Posterior cingulate gyrus (tissue), 11 donors: ENCODE measurements at places on chromosomes 1 and 21.
A peak's percentile ranks its signal among the peaks of the same experiment; 100 is the strongest.

GRCh38 chr1:87686136-87686495 is 357.4 kb downstream of the LMO4 start:
- no peak for DNase-seq

DNA sequence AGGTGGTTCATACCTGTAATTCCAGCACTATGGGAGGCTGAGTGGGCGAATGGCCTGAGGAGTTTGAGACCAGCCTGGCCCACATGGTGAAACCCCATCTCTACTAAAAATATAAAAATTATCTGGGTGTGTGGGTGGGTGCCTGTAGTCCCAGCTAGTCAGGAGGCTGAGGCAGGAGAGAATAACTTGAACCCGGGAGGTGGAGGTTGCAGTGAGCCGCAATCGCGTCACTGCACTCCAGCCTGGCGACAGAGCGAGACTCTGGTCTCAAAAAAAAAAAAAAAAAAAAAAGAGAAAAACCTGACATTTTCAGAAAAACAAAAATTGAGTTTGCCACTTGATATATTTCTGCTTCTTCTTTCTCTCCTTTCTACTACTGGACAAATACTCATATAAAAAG is 24.3 kb downstream of the CA6 start:
- DNase-seq = no peak

DNA sequence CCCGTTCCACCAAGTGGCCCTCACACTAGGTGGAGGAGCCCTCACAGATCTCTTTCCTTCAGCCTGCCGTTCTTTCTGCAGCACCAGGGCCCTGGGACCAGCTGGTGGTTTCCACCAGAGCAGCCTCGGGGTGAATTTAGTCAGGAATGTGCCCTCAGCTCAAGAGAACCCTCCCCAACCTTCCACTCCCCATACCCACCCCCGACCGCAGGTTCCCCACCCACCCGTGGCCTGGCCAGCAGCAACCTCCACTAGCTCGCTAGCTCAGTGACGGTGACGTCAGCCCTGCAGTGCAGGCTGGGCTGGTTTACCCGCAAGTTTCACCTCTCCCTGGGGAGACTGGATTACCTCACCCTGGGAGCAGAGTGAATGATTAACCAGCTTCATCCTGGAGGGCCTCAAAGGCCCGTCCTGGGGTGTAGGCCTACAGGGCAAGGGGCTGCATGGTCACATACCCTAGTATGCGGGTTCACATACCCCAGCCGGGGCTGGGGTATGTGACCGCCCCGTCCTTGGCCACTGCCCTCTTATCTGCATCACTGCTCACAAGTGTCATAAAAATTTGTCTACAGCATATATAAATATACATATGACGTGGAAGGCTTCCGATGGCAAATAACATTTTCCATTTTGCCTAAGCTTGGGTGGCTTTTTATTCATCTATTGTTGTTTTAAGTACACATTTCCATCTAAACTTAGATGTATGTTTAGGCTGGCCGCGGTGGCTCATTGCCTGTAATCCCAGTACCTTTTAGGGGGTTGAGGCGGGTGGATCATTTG is 24.5 kb downstream of the ELF3 start:
- DNase-seq = no peak

GRCh38 chr1:206550446-206550845 is 43.1 kb downstream of the RASSF5 start:
- DNase-seq = no peak

DNA sequence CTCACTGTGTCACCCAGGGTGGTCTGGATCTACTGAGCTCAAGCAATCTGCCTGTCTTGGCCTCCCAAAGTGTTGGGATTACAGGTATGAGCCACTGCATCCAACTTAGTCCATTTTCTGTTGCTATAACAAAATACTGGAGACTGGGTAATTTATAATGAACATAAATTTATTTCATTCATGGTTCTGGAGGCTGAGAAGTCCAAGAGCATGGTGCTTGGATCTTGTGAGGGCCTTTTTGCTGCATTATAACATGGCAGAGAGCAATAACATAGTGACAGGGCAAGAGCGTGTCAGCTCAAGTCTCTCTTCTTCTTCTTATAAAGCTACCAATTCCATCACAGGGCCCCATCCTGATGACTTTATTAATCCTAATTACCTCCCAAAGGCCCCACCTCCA is 3.6 kb upstream of the KIF2C start:
- no peak for DNase-seq

GRCh38 chr1:160425847-160426246 is 25.5 kb downstream of the VANGL2 start:
- no peak for DNase-seq

GRCh38 chr1:17318262-17318661 is 10.3 kb downstream of the PADI4 start:
- no peak for DNase-seq

GRCh38 chr1:231016234-231016633 is 23.8 kb downstream of the FAM89A start:
- DNase-seq = no peak

GRCh38 chr21:44265734-44266270 is 4.1 kb upstream of the DNMT3L start:
- DNase-seq = no peak

DNA sequence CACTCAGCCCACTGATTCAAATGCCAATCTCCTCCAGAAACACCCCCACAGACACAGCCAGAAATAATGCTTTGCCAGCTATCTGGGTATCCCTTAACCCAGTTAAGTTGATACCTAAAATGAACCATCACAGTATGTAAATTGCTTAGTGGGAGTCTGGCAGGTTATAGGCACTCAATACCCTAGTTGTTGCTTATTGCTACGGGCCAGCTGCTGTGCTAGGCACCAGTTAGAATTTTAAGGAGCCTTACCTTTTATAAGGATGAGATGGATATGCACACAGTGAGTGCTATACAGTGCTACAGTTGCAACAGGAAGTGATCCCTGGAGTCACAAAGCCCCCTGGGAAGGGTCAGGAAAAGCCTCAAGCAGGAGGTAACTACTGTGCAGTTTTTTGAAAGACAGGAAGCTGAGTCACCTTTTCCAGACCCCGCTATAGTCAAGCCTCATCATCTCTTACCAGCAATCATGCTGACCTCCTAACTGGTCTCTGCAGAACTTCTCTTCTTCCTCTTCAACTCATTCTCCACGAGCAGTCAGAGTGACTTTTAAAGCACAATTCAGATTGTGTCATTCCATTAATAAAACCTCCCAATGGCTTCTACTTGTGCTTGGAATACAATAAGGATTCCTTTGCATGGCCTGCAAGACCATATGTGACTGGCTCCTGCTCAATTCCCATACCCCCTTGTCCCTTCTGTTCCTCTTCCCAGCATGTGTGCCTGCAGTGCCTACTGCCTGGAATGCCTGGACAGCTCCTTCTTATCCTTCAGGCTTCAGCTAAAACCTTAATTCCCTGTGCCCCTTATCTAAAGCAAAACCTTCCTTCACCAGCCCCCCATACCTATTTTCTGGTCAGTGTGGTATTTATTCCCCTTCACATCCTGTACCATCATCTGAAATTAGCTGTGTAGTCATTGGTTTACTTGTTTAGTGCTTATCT is 10.4 kb upstream of the TLR5 start:
- DNase-seq = no peak

DNA sequence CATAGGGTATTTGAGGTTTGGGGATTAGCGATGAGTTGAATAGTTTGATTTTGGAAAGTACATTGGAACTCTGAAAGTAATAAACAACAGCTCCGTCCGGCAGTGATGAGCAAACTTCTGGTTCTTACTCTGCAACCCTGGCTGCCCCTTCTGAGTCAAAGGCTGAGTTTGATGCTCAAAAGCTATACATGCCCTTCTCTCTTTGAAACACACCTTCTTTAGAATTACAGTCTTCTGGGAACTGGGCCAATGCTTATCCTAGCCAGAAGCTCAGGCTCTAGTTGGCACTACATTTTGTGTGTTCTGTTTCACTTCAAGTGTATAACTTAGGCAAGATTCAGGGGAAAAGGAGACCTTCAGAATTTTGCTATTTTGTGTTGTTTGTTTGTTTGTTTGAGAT is 9.3 kb downstream of the AHCYL1 start:
- DNase-seq = no peak

DNA sequence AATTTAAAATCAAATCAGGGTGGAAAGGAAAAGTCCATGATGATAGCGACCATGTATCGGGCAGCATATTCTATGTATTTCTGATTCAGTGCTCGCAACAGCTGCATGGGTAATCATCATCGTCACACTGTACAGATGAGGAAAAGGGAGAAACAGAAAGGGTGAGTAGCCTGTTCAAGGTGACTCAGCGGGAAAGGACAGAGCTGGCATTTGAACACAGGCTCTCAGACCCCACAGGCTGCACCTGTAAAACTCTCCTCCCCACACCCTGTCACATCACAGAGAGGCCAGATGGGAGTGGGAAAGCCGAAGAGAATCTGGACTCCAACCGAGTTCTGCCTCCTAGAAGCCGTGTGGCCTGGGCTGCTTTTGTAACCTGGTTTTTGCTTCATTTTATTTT is 14.0 kb downstream of the RUNX1 start:
- no peak for DNase-seq

- no peak for DNase-seq
Observed at GRCh38 chr1:40167317-40167716, 6.1 kb downstream of the RLF start.

DNA sequence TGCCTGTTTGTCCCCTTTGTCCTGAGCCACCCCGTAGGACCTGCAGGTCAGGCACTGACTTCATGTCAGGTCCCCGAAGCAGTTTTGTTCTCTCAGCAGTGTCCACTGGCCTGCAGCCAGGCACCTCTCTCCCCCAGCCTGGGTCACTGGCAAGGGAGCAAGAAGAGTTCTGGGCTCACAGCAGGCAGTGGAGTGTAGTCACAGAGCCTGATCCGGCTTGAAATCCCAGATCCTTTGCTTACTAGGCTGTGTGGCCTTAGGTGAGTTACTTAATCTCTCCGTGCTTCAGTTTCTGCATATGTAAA is 34.2 kb downstream of the L1TD1 start:
- no peak for DNase-seq

GRCh38 chr1:229941160-229941559 is 125.9 kb upstream of the GALNT2 start:
- DNase-seq = no peak

GRCh38 chr1:108503062-108503733 is 53.1 kb downstream of the NBPF6 start:
- DNase-seq = no peak

DNA sequence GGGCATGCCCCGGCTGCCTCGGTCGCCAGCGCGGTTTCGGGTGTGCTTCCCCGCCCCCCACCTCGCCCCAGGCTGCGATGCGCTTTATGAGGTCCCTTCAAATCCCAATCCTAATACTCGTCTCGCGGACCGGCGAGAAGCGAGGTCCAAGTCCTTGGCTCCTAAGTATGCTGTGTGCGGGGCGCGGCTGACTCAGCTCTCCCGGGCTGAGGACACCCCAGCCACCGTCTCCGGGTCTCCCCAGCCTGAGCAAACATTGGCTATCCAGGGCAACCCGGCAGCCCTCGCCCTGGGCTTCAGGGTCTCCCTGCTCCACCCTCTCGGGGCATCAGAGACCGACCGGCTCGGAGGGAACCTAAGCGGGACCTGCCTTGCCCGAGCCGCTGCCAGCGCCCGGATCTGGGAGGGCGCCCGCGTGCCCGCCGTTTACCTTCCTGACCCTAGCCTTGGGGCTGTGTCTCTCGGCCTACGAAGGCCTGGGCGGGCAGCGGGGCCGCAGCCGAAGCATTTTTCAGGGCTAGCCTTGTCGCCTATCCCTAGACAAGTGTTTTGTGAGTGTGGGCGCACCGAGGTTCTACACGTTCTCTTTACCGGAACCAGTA is 1.2 kb downstream of the ITPKB start:
- DNase-seq = peak; percentile 49

- DNase-seq = no peak
Observed at GRCh38 chr1:228321435-228321834, 85.2 kb downstream of the TRIM11 start.

GRCh38 chr1:239816081-239816782 is 275.5 kb upstream of the FMN2 start:
- DNase-seq = no peak

DNA sequence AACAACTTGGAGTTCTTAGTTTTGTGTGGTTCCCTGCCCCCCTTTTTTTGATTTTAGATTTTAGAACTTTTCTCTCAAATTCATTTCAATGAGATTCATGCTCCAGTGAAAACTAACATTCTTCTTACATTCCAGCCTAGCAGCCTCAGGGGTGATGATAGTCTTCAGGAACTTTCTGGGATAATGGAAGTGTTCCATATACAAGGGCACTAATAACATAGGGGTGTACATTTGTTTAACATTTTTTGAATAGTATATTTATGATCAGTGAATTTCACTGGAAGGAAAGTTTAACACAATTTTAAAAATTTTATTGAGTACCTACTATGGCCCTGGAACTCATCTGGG is 61.4 kb upstream of the ZNF648 start:
- DNase-seq = no peak
